ENCODE measurements at places on chromosomes 3 and 15. TPM values are rescaled to one million over a fixed set of nuclear protein-coding genes. Genes with fewer than 3 reads are reported as not detected.

DNA sequence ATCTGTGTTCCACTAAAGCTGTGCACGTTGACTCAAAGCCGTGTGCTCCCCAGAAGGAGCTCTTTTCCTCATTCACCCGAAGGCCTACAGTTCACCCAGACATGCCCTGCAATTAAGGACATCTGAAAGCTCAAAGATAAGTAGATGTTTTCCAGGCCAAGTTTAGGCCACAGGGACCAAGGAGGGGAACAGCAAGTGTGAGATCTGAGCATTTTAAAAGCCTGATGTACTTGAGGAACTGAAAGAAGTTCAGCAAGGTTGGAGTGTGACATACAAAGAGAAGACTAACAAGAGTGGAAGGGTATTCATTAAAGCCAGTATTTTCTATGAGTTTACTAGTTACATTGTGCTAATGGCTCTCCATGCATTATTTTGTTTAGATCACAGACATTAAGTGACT, 68.0 kb downstream of the CASR start:
- DNase-seq, result no peak

PROK2 gene
- total RNA-seq, result not detected

NR1I2 gene
- total RNA-seq, result 37.4 TPM

- DNase-seq, result no peak
Observed at GRCh38 chr3:62604298-62604697, 230.9 kb upstream of the FEZF2 start.

CDHR4 gene
- 0.73 TPM for total RNA-seq

GRCh38 chr3:66498687-66499621, 1.9 kb downstream of the LRIG1 start:
- DNase-seq, result no peak

SLC35G2 gene
- 2.6 TPM for total RNA-seq

DNA sequence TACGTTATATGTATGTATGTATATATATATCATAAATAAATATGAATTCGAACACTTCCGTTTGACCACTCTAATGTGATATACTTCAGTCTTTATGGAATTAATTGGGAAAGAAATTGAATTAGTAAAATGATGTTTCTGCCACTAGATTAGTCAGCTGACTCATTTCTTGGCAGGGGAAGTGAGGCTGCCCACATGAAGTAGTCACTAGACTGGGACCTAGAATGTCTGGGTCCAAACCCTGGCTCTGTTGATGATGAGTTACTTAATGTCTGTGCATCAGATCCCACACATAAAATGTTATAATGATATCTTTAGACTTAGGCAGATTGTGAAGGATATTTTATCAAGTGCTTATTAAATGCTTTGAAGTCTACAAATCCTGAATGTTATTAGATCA, 27.4 kb upstream of the ARL14 start:
- no peak for DNase-seq

GRCh38 chr15:90205886-90206285, 4.8 kb downstream of the SEMA4B start:
- no peak for DNase-seq

LEKR1 gene
- total RNA-seq, result not detected

- no peak for DNase-seq
Observed at GRCh38 chr3:32857921-32858320, 40.1 kb downstream of the TRIM71 start.

- DNase-seq, result no peak
Observed at GRCh38 chr3:67635806-67636205, 18.6 kb downstream of the SUCLG2 start.

AP3B2 gene
- total RNA-seq, result 8.0 TPM
